ENCODE measurements at places on chromosomes 1 and 21.

GRCh38 chr21:26833460-26833939, 11.7 kb downstream of the ADAMTS1 start:
- no peak for DNase-seq

DNA sequence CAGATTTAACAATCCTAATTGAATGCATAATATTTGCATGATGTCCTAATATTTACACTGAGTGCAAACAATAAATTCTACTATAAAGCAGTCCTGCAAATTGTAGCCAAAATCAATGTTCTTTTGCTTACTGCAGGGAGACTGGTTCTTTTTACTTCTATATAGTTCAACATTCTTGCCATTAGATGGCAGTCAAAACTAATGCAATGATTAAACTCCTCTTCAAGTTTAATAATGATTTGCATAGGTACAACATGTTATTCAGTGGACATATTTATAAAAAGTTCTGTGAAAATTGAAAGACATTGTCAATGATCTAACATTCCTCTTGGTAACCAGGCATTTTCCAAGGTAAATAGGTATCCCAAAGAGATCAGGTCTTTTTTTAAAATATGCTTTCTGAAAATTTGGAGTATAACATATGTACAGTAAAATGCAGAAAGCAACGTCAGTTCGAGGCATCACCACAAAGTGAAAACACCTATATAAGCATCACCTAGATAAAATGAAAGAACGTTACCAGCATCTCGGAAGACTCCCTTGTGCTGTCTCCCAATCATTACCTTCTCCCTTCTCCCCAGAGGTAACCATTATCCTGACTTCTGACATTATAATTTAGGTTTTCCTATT, 9.8 kb upstream of the FNBP1L start:
- no peak for DNase-seq

- DNase-seq = no peak
Measured at GRCh38 chr1:44848456-44849181, 5.6 kb upstream of the PTCH2 start.

GRCh38 chr1:51962486-51963356, 27.8 kb downstream of the RAB3B start:
- peak; percentile 20 for DNase-seq

DNA sequence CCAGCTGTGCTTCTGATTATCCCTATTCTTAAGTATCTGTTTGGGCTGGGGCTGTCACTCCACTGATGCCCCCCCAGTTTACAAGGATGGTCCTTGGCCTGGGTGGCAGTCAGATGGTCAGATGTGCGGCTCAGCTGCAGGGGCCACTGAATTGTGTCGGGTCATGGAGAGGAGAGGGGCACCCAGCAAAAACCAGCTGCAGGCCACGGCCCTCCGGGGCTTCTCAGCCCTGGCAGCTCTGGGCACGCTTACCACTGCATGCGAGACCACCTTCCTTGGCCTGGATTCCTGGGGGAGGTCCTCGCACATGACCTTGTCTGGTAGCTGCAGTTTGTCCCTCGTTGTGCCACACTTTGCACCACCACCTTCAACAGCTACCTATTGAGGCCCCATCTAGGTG, 164.9 kb upstream of the TMEM51 start:
- no peak for DNase-seq

- no peak for DNase-seq
Measured at GRCh38 chr1:193242000-193242399, 55.6 kb upstream of the B3GALT2 start.

GRCh38 chr1:91783423-91784170, 102.4 kb downstream of the TGFBR3 start:
- no peak for DNase-seq

DNA sequence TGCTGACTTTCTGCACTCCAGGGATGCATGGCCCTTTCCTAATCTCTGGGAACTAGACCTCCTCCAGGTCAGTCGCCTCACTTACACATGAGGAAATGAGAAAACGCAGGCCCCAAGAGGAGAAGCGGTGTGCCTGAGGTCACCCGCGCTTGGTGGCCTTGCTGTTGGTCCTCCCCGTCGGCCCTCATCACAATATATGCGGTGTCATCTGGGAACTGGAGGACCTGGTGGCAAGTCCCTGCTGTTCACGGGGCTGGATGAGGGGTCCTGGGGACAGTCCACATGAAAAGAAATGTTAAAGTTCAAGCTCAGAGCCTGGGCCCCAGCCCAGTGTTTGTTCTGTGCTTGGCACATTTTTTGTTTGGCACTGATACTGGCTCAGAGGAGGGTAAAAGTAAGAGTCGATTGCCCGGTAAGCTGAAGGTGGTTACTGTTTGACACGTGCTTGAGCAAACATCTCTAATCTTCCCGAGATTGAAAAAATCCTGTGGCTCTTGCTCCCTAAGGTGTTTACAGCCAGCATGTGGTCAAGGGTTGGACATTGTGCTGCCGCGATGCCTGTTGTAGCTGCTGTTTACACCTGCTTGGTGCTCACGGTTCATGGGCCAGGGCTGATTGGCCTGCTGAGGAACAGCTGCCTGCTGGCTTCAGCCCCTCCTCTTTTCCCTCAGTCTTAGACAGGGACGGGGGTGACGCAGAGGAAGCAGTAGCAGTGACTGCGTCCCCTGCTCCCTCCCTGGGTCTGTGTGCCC, 5.2 kb downstream of the COQ8A start:
- DNase-seq = no peak

GRCh38 chr1:116147972-116148371, 36.8 kb downstream of the MAB21L3 start:
- no peak for DNase-seq

GRCh38 chr21:30668776-30669175, 26.1 kb downstream of the KRTAP20-3 start:
- no peak for DNase-seq

DNA sequence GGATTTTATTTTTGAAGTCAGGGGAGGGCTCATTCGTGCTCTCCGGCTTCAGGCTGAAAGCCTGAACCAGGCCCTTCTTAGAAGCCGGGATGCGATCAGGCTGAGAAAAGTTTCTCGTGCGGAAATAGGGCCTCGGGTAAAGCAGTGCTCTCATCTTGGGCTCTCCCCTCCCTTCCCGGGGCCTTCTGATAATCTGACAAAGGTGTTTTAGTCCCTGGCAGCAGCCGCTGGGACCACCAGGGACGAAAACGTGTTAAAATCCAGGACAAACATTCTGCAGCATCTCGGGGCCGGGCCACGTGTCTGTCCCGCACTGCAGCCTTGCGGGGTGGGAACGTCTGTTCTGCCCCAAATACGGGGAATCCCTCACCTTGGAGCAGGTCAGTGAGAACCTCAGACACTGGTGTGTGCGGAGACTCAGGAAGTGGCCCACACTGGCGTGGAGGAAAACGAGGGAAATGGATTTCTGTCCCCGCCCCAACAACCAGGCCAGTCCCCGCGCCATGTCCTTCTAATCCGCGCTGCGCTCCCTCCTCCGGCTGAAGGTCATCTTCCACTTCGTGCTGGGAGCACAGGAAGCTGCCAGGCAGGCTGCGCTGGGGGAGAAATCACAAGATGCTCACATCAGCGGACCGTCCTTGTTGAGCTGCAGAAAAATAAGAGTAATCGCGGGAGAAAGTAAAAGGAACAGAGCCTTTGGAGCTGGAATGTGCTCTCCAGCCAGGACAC, 16.6 kb upstream of the AJAP1 start:
- DNase-seq = no peak

DNA sequence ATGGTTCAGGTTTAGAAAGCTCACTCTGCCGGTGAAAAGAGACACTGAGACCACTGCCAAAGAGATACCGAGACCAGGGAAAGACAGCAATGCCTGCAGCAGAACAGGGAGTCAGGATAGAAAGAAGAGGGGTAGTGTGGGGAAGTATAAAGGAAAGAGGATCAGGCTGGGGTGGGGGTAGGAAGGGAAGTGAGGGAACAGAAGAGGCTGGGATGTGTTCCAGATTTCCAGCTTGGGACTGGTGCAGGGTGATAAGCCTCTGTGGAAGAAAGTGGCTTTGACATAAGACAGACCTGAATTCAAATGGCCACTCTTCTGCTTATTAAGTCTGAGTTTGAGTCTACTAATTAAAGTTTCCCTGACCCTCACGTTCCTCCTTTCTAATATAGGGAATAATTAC, 105.9 kb downstream of the PIK3R3 start:
- no peak for DNase-seq

DNA sequence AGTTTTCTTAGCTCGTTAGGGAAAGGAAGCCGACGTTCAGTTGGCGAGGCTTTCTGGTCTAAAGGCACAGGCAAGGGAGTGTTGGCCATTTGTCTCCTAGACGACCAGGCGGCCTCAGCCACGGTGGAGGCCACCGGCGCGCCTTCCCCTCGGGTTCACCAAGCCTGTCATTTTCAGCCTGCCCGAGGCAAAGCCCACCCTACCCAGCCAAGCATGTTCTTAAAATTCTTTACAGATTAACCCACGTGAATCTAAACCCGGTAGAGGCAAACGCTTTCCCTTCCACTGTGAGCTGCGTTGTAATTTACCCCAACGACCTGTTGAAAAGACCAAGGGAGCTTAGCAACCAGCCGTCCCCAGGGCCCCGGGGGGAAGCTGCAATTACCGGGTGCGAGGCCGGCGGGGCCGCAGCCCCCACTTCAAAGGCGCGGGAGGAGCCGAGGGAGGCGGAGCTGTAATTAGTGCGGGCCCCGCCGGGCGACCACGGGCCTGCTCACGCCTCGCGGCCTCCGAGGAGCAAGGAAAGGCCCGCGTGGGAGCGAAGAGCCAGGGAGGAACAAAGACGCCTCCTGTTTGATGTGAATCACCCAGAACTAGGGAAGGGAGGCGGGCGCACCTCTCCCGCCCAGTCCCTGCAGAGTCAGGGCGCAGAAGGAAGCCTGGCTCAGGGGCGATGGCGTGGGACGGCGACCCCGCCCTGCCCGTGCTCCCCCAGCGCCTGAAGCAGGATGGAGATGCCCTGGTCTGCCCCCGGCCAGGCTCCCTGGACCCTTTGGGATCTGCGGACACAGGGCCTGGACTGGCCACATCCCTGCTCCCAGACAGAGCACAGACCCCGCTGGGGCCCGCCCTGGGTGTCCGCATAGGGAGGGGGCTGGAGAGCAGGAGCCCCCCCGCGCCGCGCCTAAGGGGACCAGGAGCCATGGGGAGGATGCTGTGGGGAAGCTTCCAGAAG, 12.1 kb upstream of the TSPEAR start:
- no peak for DNase-seq

DNA sequence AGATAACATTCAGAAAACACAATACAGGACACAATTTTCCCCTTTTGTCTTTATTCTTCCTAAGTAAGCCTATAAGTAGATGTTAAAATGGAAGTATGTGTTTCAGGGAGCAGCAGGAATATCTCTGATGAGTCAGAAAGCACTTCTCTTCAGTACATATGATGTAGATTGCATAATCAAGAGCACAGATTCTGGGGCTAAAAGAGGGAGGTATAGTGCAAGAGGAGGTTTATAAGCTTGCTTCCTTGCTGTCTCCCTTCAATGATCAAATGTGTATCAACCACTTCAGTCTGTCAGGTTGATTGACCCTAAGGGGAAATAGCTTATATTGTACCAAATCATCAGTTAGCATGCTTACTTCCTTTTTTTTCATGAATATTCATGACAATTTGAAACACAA, 822.8 kb downstream of the BRINP3 start:
- no peak for DNase-seq

DNA sequence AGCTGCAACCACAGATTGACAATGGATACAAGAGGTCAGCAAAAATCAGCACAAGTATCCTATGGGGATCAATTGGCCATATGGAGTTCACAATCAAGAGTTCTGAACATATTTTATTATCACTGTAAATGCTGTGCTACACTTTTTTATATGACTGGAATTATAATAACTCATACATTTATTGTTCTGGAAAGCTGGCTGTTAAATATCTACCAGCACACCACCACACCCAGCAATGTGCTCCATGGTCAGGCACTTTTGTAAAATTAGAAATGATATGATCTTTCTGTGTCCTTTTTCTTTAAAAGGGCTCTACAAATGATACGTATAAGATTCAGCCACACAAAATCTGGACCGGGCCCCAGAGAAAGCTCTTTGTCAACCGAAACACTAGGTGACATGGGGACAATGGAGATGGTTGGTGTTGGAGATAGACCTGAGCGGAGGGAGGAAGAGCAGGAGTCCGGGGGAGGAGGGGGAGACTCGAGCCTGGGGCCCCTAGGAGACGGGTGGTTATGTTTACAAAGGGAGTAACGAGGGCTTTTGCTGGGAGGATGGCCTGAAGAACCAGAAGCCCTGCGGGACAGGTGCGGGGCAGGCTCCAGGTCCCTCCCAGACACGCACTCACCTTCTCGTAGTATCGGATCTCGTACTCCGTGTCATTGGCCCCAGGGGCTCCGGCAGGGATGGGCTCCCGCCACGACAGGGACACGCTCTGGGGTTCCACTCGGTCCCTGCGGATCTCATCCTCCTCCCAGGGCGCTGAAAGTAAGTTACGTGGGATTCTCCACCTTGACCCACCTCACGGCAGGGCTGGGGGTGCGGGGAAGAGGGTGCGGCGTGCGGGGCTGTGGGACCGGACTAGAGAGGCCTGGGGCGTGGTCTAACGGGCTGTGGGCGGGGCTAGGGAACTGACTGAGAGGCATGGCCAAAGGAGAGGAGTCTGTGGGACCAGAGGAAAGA, 30.0 kb downstream of the EPHA10 start:
- DNase-seq = no peak

GRCh38 chr1:167641786-167642500, 11.9 kb downstream of the RCSD1 start:
- no peak for DNase-seq

DNA sequence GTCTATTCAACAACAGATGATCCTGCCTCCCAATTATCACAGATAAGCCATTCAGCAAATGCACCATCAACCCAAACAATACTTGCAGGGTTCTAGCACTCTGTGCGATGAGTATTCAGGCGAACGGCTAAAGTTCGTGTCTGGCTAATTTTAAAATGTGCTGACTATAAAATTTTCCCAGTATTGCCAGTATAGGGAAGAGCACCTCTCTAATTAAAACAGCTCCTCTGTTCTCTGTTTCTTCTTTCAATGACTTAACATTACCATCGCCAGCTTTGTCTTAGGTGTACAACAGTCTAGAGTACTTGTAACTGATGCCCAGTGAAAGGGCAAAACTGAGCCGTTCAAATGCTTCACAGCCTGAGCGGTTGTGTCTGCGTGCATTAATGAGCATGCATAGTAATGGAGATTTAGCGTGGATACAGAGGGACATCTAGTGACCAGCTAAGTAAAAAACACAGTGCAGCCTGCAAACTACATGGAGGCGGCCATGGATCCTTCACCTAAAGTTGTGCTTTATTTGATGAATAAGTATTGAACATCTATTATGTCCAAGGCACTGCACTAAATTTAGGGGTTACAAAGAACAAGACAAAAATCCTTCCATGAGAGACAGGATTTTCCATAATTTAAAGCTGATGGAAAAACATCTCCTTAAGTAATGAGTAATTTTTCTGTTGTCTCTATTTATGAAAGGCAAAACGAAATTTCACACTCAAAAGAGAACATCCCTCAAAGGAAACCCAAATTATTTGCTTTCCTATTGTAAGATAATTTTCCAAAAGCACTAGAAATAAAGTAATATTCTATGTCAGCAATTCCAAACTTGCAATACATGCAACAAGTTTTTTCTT, 120.0 kb downstream of the SETD4 start:
- no peak for DNase-seq
